ENCODE measurements at places on chromosomes 4 and X.

DNA sequence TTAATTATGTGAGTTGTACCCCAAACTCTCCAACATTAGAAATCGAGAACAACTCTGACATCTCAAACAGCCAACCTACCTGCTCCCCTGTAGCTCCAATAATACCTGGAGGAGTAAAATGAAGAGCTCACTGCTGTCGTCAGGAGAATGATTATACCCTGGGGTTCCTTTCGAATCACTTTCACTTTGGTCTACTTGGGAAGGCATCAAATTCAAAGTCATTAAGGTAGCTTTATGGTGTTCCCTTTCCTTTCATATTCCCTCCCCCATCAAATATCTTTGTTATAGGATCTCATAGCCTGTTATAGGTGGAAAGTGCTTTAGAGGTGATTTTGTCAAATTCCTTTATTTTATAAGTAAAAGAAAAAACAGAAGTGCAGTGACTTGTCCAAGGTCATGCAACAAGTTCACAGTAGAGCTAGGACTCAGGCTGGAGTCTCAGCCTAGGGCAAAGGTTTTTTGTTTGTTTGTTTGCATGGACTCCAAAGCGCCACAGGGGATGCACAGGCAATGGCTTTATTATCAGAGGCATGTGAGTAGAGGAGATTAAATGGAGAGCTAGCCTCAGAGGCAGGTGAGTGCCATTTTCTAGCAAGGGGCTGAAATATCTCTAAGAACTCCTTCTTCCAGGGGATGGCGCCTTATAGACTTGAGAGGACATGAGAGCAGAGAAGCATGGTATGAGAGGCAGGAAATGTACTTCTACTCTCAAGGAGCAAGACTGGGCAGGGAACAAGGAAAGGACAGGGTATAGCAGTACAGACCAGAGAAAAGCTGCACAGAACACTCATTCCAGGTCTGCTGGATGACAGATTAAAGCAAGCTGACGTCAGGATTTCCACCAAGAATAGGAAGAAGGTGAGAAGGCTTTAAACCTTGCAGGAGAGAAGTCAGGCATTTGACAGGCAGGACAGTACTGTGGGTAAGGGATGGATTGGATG lies 262.1 kb upstream of the GPC4 start:
- DNase-seq = no peak

DNA sequence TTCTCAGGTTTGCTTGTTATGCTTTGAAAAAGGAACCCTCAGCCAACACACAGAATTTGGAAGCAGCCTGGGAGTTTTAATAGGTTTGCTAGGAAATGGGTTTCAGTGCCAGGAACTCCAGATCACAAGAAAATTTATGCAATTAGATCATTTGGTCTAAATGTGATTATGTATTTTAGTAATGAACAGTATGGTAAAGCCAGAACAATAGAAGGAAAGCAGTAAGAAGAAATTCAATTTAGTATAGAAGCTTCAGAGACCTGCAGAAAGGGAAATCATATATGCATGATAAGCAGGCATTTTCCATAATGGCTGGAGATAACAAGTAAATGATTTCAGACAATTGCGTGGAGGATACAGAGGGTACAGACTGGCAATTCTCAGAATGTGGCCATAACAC lies 184.7 kb downstream of the KCNIP4 start:
- DNase-seq = no peak

DNA sequence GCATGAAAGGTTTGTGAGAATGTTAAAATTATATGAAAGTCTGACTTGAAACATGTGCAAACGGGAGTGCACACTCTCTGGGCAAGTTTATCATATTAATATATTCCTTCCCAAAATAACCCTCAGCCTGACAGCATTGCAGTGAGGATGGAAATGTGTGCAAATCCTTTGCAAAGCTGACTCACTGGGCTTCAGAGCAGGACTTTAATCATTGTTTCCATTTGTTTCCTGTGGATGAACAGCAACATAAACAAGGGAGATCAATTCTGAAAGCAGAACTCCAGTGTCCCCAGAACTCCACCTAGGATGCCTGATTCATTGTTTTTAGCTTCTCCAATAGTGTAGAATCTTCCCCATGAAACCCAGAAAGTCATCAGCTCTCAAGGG lies 32.9 kb downstream of the SLC2A9 start:
- DNase-seq = no peak

DNA sequence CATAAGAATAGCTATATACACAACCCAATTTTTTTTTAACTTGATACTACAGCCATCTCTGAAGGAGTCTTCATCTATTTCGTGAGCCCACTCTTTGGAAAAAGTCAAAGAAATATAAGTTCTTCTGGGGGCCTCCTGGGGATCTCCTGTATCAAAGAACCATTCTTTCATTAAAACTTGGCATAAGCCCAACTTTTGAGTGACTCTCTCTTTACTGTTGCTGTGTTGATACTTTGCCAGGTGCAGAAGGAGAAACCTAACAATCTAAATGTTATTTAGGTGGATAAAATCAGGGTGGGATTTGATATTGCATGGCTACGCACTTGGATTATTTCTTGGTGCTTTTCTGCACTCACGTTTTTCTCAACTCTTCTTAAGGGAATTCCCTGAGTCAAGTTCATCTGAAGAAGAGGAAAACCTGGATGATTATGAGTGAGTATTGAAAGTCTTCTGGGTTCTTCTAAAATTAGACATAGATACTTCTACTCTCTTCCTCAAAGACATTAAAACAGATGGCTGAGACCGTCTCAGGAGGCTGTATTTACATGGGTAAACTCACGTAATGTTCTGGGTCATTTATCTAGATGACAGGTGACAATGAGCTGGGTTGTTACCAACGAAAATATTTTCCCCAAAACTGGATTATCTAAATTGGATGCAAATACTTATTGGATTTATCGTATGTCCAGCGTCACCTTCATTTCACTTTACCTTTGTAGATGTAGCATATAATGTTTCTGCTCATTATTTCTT lies 25.2 kb downstream of the BMX start:
- no peak for DNase-seq

DNA sequence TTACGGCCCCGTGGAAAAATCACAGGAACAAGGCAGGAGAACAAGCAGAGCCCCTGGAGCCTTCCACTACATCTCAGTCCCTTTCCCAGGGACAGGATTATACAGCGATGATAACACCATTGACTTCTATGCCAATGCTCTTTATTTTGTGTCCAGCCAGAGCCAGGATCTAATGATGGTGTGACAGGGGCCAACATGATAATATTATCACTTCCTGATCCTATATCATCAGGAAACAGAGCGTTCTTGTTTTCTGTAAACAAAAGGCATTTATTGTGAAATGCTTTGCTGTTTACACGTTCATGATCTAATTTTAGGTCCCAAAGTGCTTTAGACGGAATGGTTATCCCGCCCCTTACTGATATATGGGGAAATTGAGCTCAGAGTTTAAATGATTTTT lies 12.8 kb downstream of the TMPRSS11E start:
- DNase-seq = no peak

DNA sequence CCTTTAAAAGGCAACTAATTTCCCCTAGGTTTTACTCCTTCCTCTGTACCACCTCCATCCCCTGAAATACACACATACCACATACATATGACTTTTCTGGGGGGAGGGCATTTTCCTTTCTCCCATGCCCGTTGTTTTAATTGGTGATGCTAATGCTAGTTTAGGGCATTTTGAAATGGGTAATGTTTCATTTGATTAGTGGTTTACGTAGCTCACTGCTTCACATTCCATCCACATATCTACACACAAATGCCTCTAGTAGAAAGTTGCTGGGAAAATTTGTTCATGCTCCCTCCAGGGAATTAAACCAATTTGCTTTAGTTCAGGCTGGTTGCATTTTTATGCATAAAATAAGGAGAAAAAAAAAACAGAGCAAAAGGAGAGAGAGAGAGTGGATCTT lies 231.2 kb downstream of the FRAS1 start:
- no peak for DNase-seq

DNA sequence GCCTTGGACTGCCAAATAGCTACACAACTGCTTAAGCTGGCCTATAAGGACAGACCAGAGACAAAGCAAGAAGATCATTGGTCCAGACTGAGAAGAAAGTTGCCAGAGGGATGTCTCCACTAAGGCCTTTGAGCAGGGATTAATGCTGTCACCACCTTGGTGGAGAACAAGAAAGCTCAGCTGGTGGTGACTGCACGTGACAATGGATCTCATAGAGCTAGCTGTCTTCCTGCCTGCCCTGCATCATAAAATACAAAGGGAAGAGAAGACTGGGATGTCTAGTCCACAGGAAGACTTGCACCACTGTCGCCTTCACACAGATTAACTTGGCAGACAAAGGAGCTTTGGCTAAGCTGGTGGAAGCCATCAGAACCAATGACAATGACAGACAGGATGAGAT lies 40.5 kb upstream of the FAM120C start:
- DNase-seq = no peak

DNA sequence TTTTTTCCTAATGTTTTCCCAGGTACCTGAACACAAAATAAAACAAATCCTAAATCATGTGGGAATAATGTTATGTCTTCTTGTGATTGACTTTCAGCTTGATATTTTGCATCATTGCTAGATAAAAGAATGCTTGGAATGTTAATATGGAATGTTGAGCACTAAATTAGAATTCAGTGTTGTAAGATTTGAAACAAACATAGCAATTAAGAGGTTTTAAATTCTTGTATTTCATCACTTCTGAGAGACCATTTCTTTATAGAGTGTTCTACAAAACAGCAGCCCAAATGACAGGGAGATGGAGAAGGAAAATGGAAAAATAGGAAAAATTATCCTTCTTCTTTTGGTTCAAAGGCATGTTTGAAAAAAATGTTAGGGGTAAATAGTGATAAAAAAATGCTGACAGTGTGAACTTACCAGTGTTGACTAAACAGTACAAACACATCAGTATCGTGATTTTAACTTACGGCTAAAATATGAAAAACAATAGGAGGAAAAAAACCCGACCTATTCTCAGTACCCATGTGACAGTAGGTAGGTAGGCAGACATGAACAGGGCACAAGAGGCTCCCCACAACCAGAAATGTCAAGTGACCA lies 102.6 kb upstream of the PDE5A start:
- DNase-seq = no peak

- DNase-seq = no peak
Observed at GRCh38 chr4:169369634-169370033, 98.9 kb upstream of the SH3RF1 start.

DNA sequence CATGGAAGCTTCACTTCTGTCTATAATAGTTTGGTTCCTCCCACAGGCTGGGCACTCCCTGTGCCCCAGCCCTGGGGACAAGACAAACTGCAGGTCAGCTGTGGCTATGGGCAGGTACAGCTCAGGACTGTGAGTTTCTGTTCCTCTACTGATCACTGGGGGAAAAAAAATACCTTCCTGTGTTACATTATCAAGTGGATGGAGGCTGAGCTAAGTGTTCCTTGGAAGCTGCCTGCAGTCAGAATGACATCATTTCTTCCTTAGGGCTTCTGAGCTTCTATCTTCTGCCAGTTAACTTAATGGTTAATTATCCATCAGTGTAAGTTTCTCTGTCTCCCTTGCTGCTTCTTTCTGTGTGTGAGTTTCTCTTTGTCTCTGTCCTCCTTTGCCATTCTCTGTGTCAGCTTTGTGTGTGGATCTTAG lies 4.6 kb downstream of the RAB33A start:
- no peak for DNase-seq

DNA sequence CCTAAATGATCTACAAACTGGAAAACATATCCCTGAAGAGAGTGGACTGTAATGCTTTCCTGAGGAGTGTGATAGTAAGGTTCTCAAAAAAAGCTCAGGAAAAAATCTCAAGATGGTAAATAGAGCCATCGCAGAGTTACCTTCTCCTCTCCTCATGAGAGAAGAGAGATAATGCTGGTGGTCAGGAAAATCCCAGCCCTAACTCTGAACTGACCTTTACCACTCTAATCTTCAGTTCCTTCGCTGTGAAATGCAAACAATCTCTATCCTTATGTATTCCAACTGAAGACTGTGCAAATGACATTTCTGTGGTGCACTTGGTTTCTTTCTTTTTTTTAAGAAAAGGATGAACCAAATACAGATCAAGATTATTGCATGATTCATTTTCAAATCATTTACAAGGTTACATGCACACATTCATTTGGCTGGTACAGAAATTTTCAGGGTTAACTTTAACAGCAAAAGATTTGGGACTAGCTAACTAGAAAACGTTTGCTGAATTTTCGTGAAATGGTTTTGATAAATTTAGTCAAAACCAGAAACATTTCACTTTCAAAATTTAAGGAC lies 8.3 kb downstream of the PPM1K start:
- DNase-seq = no peak

DNA sequence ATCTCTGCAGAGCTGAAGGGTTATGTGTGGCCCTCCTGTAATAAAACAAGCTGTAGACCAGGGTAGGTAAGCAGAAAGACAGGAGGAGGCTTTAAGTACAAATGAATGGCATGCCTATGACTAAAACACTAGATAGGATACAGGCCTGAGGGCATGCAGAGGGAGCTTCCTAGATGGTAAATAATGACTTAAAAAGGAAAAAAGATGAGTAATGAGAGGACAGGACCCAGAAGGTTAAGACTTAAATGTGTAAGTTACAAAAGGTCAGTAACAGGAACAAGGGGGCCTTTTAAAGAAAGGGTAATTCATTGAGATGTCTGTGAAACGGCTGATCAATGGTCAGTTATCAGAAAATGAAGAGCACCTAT lies 194.8 kb downstream of the SOWAHB start:
- no peak for DNase-seq

GRCh38 chr4:71184195-71184781 lies 154.5 kb upstream of the SLC4A4 start:
- DNase-seq = no peak

DNA sequence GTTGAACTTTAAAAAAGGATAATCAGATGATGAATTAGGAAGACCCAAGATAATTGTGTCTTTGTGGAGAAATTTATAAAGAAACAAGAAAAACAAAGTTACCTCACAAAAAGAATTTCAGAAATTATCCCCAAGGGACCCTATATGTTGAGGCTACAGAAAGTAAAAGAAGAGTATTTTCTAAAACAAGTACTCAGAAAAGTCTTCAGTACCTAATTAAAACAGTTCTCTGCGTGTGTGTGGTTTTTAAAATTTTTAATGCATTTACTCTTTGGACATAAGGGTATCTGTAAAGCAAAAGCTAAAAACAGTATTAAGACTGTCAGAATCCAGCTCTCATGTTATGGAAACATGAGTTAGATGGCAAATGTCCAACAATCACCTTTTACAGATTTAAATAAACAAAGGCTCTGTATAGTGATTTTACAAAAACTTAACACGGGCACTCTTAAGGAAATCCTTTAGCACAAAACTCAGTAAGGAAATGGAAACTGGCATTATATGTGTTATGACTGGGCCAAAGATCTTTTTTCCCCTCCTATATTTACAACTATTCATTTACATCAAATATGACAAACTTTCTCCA lies 187.5 kb downstream of the NSUN7 start:
- no peak for DNase-seq

- DNase-seq = no peak
Observed at GRCh38 chr4:2923141-2923551, 40.1 kb downstream of the NOP14 start.

- DNase-seq = no peak
Observed at GRCh38 chr4:183161630-183162029, 62.6 kb downstream of the WWC2 start.

GRCh38 chrX:38365954-38366353 lies 13.6 kb downstream of the OTC start:
- no peak for DNase-seq

Measured in activated naive CD8-positive, alpha-beta T cell treated with anti-CD3 and anti-CD28 coated beads, Interleukin-2, amount 50 U/mL, for 16 hours (primary cell).